Body of pancreas (tissue), 4 donors: ENCODE measurements at places on chromosomes 12 and 14. TPM values are rescaled to one million over a fixed set of nuclear protein-coding genes. Genes with fewer than 3 reads are reported as not detected.

DNA sequence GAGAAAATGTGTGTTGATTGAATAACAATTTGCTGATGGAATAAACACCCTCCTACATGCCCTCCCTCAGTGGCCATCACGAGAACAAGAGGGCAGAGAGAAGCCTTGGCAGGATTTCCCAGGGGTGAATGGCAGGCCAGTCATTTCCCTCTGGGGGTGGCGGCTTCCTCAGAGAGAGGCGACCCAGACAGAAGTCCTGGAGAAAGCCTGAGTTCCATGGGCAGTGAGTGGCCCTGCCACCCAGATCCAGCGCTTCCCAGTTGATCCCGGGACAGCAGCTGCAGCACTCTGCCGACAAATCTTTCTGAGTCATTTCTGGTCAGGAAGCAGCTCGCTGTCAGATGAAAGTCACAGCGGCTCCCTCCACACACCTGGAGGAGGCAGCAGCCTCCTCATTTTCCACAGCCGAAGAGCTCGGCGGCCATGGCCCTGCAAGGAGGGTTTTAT lies 123.0 kb downstream of the SCARB1 start:
- peak; percentile 38 for DNase-seq

- DNase-seq = no peak
Measured at GRCh38 chr14:52240623-52241022, 26.9 kb upstream of the PTGDR start.

DNA sequence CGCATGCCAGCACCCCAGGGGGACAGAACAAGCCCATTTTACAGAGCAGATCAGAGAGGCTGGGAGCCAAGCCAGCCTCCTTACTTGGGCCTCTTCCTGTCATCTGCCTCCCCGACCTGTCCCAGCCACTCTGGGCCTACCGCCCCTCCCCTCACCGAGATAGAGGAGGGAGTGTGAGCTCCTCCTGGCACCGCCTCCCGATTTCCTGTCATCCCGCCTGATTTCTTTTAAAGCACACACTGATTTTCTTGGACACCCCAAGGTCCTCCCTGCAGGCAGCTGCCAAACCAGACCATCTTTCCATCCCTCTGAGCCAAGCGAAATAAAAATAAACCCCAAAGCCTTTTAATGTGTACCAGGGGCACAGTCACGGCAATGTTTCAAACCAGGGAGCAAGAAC lies 108.4 kb downstream of the RFLNA start:
- DNase-seq = no peak

GRCh38 chr12:41605545-41606305 lies 417.6 kb downstream of the PDZRN4 start:
- DNase-seq = no peak

DNA sequence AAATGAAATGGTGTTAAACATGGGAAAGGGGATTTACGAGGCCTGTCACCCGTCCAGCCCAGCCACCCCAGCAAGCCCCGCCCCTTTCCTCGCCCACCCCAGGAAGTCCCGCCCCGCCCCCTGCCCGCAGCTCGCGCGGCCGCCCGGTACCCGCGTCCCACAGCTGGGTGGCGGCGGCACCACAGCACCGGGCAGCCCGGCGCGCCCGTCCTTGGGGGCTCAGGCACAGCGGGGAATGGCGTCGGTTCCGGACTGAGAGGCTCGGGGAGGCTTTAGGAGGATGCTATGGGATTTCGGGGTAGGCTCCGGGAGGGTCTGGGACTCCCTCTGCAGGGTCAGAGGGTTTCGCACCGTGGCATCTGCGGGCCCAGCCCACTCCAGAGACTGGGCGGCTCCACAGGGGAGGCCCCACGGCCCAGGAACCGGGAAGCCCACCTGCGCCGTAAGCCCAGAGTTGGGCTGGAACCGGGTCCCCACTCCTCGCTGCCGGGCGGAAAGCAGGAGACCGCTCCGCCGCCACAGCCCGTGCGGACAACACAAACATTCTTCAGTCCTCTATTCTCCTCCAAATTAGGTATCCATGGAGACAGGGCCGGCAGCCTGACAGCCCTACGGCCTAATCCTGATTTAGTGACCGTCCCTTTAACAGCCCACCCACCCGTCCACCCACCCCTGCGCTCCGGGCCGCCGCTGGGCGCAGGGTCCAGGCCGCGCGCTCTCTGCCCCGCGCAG lies 1.4 kb downstream of the FIGNL2 start:
- peak; percentile 21 for DNase-seq

Gene COX8C
- total RNA-seq = not detected

DNA sequence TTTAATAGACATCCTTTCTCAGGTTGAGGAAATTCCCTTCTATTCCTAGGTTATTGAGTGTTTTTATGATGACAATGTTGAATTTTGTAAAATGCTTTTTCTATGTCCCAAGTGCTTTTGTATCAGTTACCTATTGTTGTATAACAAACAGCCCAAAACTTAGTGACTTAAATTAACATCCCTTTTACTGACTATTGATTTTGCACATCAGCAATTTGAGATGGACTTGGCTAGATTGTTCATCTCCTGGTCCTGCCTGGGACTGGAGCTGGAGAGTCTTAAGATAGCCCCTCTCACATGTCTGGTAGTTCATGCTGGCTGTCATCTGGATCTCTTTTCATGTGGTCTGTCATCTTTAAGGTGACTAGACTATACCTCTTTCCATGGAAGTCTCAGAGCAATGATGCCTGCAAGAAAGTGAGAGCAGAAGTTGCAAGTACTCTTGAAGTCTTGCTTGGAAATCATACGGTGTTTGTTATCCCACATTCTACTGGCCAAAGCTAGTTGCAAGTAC lies 132.6 kb downstream of the RPAP3 start:
- DNase-seq = no peak

GRCh38 chr14:22084393-22085281 lies 411.0 kb upstream of the OR4E1 start:
- DNase-seq = no peak

Gene TAS2R19
- total RNA-seq = 3.0 TPM

- DNase-seq = no peak
Measured at GRCh38 chr14:49220492-49220891, 365.7 kb downstream of the RPS29 start.

- peak; percentile 17 for DNase-seq
Measured at GRCh38 chr14:45251912-45252311, 1.1 kb downstream of the MIS18BP1 start.

GRCh38 chr12:109876406-109876805 lies 3.9 kb downstream of the GLTP start:
- no peak for DNase-seq

Gene CLEC4C
- not detected for total RNA-seq

DNA sequence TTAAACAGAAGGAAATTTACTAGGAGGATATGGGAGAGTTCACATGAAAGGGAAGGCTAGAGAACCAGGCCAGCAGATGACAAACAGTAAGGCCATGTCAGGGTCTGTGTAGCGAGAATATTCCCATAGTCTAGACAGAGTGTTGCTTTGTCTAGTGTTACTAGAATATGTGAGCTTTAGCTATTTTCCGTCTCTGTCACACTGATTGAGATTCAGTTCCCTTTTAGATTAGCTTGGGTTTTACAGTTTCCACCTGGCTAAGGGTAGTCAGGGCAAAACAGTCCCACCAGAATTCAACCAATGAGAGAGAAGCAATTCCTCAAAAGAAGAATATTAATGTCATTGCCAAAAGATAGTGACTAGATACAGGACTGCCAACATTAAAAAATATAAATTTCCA lies 82.8 kb upstream of the MDM1 start:
- no peak for DNase-seq

GRCh38 chr12:61250303-61250702 lies 1009.9 kb upstream of the USP15 start:
- DNase-seq = no peak

DNA sequence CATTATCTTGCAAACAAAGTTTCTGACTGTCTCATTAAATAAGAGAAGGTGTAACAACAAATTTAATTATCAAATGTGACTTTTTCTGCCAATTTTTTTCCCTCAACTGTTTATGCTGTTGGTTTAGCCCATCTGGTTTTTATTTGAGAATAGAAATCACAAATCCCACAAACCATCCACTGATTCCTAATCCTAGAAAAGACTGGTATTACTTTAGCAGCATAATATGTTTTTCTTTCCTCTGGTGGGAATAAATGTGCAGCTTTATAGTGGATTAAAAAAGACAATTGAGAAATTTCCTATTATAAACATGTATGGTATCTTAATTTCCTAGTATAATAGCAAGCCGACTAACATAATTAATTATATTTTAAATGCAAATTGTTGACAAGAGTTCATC lies 257.9 kb upstream of the FOXN3 start:
- no peak for DNase-seq
